ENCODE measurements at places on chromosomes 4 and X. TPM values are rescaled to one million over a fixed set of nuclear protein-coding genes. Genes with fewer than 3 reads are reported as not detected.

DNA sequence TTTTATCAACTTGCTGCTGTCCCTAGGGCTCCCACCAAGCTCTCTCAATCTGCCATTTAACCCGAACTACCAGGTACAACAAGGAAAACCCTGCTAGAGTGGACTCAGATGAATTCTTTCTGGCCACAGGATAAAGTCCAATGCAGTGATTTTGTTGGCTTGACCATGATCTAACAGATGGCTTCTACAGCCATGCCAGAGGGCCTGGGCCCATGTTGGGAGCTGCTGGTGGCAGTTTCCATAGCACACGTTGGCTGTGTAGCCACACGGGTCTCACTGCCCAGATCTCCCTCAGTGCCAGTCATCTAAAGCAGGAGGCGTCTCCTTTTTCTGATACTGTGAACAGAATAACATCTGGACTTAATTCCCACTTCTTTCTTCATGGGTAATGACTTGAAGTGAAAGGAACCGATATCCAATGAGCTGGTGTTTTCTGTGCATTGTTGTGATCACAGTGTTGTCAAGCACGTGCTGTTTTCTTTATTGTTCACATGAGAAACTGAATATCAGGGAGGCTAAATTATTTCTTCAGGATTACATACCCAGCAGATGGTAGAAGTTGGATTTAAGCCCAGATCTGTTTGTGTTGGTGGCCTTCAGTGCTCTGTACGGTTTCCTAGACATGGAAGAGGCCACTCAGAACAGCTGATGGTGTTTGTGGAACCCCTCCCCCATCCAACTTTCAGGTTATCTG lies 85.2 kb upstream of the CLCN4 start:
- H3K27me3 ChIP-seq, result no peaks in the 10 kb centered on the region
- no peak for DNase-seq
- no peaks in the 10 kb centered on the region for H3K4me1 ChIP-seq
- H3K27ac ChIP-seq, result no peak overlapping the region

DNA sequence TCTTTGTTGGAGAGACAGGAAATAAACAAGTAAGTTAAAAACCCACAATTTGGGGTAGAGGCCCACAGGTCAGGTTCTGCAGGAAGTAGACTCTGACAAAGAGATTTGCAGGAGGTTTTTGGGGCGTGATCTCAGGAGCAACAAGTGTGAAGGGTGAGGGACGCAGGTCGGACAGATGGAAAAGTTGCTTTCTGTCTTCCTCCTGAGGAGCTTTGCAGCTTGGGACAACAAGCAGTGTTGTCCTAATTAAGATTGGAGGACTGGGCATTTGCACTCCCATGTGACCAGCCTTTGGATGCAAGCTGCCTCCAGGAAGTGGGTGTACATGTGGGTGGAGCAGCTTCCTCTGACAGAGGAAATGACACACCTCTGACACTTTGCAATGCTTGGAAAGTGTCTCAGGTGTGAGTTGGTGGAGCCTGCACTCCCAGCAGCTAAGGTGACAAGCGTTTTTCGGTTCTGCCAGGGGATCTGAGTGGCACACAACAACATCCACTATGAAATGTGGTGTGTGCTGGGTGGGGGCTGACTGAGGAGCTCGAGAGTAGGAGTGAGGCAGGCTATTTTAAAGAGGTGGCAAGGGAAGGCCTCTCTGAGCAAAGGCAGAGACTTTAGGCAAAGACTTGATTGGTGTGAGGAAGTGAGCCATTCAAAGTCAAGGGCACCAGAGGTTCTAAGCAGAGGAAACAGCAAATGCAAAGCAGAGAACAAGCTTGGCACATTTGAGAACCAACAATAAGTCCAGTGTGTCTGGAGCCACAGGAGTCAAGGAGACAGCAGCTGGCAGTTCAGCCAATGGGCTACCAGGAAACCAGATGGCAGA lies 339.8 kb upstream of the GATB start:
- no peaks in the 10 kb centered on the region for H3K27me3 ChIP-seq
- no peak overlapping the region for H3K4me3 ChIP-seq
- no peaks in the 10 kb centered on the region for H3K36me3 ChIP-seq
- peaks cover under 1% of the 10 kb centered on the region for H3K4me1 ChIP-seq
- H3K27ac ChIP-seq, result no peak overlapping the region

- no peaks in the 10 kb centered on the region for H3K27me3 ChIP-seq
- no peak overlapping the region for H3K4me3 ChIP-seq
- no peak overlapping the region for H3K27ac ChIP-seq
These were observed 79.0 kb downstream of the PDGFRA start for GRCh38 chr4:54308110-54308509.

- DNase-seq, result no peak
- H3K4me1 ChIP-seq, result peaks cover 23% of the 10 kb centered on the region
- no peak overlapping the region for H3K27ac ChIP-seq
- peaks cover 3% of the 10 kb centered on the region for H3K27me3 ChIP-seq
- H3K4me3 ChIP-seq, result peak overlapping the region; percentile 58
These were observed 99.2 kb upstream of the TENM3 start for GRCh38 chr4:182143822-182144625.

DNA sequence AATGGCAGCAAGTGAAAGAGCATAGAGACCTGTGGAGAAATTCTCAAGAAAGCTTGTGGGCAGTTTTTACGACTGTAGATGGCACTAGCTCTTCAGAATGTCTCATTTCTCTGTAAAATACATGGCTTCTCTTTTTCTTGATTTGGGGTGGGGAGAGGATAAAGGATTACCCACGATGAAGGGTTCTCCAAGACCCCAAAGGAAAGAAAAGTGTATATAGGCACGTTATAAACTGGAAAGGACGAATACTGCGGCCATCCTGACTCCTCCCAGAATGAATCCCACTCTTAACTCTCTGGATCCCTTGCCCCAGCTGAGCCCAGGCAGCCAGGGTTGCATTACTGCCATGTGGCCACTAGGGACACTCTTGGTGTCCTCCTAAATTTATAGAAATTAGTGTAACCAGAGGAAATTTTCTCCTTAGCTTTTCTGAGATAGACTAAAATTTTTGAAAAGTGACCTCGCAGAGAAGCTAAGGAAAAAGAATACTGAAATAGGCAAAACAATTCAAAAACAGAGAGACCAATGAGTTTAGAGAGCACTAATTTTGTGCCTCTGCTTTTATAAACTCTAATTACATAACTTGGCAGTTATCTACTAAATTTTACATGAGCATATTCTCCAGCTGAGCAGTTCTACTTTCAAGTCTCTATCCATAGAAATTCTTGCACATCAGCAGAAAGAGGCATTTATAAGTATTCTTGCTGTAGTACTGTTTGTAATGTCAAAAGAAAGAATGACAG lies 37.8 kb upstream of the PCDH19 start:
- no peak for DNase-seq
- H3K27me3 ChIP-seq, result no peaks in the 10 kb centered on the region
- no peaks in the 10 kb centered on the region for H3K4me1 ChIP-seq
- H3K36me3 ChIP-seq, result no peaks in the 10 kb centered on the region

- H3K27me3 ChIP-seq, result no peaks in the 10 kb centered on the region
- no peak overlapping the region for H3K27ac ChIP-seq
- no peak for DNase-seq
- peaks cover 1% of the 10 kb centered on the region for H3K4me1 ChIP-seq
- H3K4me3 ChIP-seq, result no peak overlapping the region
These were observed 5.8 kb upstream of the DGKQ start for GRCh38 chr4:978957-979701.

- no peak overlapping the region for H3K27ac ChIP-seq
- H3K4me1 ChIP-seq, result no peaks in the 10 kb centered on the region
These were observed 1587.9 kb upstream of the ADGRL3 start for GRCh38 chr4:59612235-59612634.

DNA sequence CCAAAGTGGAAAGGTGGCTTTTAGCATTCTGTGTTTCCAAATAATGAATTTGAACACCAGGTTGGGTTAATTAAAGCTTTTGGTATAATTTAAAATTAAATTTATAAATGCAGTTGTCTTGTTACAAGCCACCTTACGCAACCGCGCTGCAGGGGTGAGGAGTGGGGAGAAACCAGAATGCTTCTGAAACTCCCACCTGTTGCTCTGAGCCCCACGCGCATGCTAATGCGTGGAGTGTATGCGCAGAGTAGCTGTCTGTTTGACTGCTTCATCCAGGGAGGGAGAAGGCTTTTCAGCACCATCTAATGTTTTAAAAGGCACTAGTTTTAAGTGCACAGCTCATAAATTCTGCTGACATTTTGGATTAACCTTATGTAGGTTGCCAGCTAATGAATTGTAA lies 12.5 kb downstream of the OGT start:
- no peak overlapping the region for H3K4me3 ChIP-seq
- no peak for DNase-seq
- no peak overlapping the region for H3K27ac ChIP-seq

- H3K36me3 ChIP-seq, result no peaks in the 10 kb centered on the region
- no peak for DNase-seq
- no peak overlapping the region for H3K27ac ChIP-seq
- no peak overlapping the region for H3K4me3 ChIP-seq
- peaks cover 12% of the 10 kb centered on the region for H3K4me1 ChIP-seq
These were observed 94.0 kb upstream of the DDIT4L start for GRCh38 chr4:100284129-100284880.

GRCh38 chrX:74405973-74406489 lies 15.3 kb upstream of the SLC16A2 start:
- H3K27ac ChIP-seq, result no peak overlapping the region
- no peak for DNase-seq
- H3K4me3 ChIP-seq, result no peak overlapping the region
- H3K27me3 ChIP-seq, result no peaks in the 10 kb centered on the region
- H3K36me3 ChIP-seq, result no peaks in the 10 kb centered on the region

GRCh38 chr4:130760246-130760645 lies 1664.3 kb downstream of the C4orf33 start:
- no peaks in the 10 kb centered on the region for H3K27me3 ChIP-seq
- no peak overlapping the region for H3K4me3 ChIP-seq
- H3K36me3 ChIP-seq, result no peaks in the 10 kb centered on the region

- no peaks in the 10 kb centered on the region for H3K27me3 ChIP-seq
- no peaks in the 10 kb centered on the region for H3K4me1 ChIP-seq
- no peak overlapping the region for H3K4me3 ChIP-seq
- no peak overlapping the region for H3K27ac ChIP-seq
- H3K36me3 ChIP-seq, result no peaks in the 10 kb centered on the region
- DNase-seq, result no peak
These were observed 7.2 kb upstream of the PUDP start for GRCh38 chrX:7155163-7155562.

DNA sequence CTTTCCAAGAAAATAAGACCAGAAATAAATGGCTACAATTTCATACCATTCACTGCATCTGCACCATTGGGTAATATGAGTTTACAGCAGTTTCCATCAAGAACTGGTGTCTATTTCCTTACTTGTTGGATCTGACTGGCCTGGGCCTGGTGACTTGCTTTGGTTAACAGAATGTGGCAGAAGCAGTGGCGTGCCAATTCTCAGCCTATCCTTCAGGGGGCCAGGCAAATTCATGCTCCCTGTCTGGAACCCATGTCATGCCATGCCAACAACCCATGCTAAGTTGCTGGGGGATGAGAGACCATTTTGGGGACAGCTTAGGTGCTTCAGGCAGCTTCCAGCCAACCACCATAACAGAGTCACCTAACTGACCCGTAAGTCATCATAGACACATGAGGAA lies 656.7 kb downstream of the SPOCK3 start:
- no peak overlapping the region for H3K4me3 ChIP-seq
- no peaks in the 10 kb centered on the region for H3K36me3 ChIP-seq
- no peaks in the 10 kb centered on the region for H3K27me3 ChIP-seq
- DNase-seq, result no peak
- no peaks in the 10 kb centered on the region for H3K4me1 ChIP-seq

DNA sequence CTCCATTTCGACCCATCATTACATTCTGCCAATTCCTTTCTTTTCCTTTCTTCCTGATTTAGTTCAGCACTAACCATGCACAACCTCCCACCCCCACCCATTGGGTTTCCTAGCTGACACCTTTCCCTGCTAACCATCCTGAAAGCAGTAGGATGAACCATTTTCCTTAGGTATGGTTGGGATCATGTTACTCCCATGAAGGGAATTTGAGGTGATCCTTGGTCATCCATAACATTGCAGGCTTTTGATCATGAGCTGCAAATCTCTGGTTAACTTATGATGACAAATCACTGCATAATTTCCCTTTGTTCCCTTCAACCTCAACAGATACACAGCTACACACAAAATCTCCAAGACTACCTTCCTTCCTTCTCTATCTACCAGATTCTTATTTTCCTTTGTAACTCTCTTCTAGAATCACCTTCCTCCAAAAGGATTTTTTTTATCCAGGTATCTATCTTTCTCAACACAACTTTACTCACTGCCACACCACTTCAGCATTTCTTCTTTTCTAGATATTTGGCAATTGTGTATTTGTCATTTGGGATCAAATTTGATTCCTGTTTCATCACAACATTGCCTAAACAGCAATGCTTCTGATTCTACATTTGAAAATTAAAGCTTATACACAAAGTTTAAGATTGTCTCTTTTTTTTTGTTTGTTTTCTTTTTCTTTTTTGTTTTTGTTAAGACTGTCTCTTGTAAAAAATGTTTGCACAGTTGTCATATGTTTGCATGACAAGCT lies 145.1 kb downstream of the RBM47 start:
- no peaks in the 10 kb centered on the region for H3K36me3 ChIP-seq
- no peaks in the 10 kb centered on the region for H3K27me3 ChIP-seq
- H3K4me3 ChIP-seq, result no peak overlapping the region
- DNase-seq, result no peak

DNA sequence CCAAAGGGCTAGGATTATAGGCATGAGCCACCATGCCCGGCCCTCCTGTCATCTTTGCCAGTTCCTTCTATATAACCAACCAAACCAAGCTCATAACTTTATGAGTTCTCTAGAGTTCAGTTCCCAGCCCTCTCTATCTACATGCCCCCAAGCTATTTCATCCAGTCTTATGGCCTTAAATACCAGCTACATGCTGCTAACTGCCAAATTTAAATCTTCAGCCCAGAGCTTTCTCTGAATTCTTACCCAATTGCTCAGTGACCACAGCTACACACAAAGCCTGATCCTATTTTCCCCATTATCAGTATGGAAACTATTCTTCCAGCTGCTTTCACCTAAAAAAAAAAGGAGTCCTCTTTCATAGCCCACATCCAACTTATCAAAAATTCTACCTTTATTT lies 23.1 kb downstream of the TMEM184C start:
- no peak overlapping the region for H3K27ac ChIP-seq
- peaks cover 6% of the 10 kb centered on the region for H3K4me1 ChIP-seq
- no peak overlapping the region for H3K4me3 ChIP-seq
- no peaks in the 10 kb centered on the region for H3K27me3 ChIP-seq
- peaks cover 26% of the 10 kb centered on the region for H3K36me3 ChIP-seq

GRCh38 chr4:164337219-164337944 lies 416.5 kb upstream of the SMIM31 start:
- DNase-seq, result no peak
- no peaks in the 10 kb centered on the region for H3K36me3 ChIP-seq
- no peaks in the 10 kb centered on the region for H3K27me3 ChIP-seq
- no peak overlapping the region for H3K4me3 ChIP-seq
- no peak overlapping the region for H3K27ac ChIP-seq
- no peaks in the 10 kb centered on the region for H3K4me1 ChIP-seq

LRAT gene
- total RNA-seq, result not detected

SPIN3 gene
- total RNA-seq, result 12.8 TPM

MECP2 gene
- total RNA-seq, result 38.5 TPM

QDPR gene
- 16.2 TPM for total RNA-seq

TEC gene
- total RNA-seq, result 9.3 TPM

LAMTOR3 gene
- total RNA-seq, result 46.2 TPM

GLOD5 gene
- total RNA-seq, result not detected

Data from vagina (tissue), 2 donors.